ENCODE measurements at places on chromosomes 3 and 15.
A peak's percentile ranks its signal among the peaks of the same experiment; 100 is the strongest.

DNA sequence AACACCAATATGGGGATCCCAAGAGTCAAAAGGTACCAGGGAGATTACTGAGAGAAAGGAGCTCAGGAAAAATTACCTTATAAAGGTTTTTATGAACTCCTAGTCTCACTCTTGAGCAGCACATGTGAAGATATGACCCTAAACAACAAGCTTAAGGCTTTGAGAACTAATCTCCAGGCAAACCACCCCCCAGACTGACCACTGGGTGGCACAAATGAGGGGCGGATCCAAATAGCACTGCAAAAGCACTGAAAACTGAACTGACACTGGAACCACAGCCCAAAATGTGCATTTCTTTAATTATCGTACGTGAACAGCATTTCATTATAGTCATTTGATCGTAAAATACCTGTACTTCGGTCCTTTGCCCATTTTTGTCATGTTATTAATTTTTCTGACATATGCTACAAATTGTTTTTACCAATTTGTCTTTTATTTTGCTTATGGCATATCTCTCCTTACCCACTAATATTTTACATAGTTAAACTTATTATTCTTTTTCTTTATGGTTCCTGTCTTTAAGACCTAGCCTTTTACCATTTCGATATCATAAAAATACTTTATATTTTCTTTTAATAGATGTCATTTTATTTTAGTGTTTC lies 31.5 kb upstream of the TFDP2 start:
- peak; percentile 6 for DNase-seq

GRCh38 chr15:57923750-57924149 lies 141.8 kb downstream of the ALDH1A2 start:
- DNase-seq = no peak

DNA sequence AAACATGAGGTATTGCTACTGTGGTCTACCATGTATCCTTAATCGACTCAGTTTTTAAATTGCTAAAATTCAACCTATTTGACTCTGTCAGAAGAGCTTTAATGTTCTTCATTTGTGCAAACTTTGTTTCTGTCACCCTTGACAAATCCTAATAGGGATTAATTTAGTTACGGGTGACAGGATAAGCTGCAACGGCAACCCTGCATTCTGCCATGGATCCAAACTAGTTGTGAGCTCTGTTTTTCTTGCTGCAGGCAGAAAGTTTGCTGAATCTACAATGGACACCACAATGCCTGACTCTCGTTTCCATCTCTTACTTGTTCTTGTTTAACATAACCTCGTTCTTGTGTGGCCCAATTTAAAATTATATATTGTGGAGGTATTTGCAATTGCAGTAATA lies 352.3 kb downstream of the ROBO2 start:
- DNase-seq = no peak

DNA sequence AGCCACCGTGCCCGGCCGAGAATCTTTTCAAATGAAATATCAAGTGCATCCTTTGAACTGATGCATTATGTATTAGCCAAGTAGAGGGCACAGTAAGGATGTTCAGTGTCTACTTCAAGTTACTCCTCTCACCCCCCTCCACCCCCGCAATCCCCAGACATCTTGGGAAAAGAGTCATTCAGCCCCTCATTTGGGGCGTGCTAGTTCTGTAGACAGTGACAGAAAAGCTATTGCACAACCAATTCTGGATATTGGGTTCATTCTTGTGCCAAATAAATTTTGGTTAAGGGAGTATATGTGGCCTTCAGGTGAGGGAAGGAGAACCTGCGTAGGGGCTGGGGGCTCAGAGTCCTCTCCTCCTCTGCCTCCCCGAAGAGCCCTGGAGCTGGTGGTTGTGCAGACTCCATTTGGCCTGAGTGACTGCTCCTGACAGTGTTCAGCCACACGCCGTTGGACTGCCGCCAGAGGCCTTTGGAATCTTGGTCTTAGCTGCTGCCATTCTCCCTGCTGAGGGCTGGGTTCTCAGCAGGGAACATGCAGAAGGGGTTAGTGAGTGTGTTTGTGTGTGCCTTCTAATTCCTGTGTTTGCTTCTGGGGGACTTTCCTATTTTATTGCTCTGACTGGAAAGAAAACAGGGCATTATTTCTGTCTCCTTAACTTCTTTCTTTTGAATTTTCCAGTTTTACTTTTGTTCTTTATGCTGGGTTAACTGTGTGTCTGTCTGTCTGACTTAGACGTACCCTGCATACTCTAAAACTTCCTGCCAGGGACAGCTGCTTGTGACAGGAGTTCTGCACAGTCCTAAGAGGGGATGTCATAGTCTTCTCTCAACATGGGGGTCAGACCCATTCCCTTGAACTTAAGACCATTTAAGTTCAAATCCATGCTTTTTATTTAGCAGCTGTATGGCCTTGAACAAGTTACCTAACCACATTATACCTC lies 21.0 kb downstream of the RARB start:
- no peak for DNase-seq
